ENCODE measurements at places on chromosomes 4 and X.

DNA sequence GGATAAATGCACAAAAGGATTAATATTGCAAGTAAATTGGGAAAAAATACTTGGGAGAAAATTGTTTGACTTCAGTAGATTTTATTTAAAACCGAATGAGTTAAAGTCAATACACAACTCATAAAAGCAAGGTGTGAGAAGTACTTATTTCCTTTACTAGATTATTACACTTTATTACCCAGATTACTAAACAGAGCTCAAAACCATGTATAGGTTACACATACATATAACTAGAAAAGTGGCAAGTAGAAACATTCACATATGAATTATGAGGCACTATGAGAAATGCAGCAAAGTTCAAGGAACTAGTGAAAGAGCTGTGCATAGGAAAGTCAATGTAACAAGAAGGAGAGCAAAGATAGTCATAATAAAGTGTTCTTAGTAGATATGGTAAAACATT is 113.0 kb downstream of the CXXC4 start:
- no peak for DNase-seq

DNA sequence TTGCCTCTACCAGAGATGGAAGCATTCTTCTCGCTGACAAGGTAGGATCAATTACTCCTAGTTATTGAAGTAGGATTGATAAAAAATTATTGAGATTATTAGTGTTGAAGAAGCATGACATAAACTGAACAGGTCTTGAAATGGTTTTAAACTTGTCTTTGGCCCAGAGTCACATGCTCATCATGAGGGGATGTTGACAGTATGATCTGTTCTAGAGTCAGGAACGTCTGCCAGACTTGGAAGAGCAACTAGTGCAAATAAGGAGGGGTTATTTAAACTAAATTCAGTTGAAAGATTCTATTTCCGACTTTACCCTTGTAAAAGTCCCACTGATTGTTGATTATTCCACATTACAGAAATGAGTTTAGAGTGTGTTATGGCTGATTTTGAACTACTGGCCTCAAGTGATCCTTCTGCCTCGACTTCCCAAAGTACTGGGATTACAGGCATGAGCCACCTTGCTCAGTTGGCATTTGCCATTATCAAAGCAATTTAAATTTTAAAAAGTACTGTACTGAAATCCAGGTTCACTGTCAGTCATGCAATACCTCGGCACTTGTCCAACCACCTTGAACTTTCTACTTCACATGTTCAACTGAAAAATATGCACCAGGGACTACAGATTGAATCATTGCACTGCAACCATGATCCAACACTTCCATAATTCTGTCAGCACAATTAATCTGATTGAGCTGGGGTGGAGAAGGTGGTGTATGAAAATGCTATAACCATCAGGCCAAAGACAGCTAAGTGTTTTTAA is 19.7 kb downstream of the FABP2 start:
- no peak for DNase-seq

GRCh38 chrX:106481341-106481740 is 130.4 kb upstream of the RADX start:
- DNase-seq: no peak

GRCh38 chr4:81220271-81220670 is 5.2 kb upstream of the PRKG2 start:
- no peak for DNase-seq

DNA sequence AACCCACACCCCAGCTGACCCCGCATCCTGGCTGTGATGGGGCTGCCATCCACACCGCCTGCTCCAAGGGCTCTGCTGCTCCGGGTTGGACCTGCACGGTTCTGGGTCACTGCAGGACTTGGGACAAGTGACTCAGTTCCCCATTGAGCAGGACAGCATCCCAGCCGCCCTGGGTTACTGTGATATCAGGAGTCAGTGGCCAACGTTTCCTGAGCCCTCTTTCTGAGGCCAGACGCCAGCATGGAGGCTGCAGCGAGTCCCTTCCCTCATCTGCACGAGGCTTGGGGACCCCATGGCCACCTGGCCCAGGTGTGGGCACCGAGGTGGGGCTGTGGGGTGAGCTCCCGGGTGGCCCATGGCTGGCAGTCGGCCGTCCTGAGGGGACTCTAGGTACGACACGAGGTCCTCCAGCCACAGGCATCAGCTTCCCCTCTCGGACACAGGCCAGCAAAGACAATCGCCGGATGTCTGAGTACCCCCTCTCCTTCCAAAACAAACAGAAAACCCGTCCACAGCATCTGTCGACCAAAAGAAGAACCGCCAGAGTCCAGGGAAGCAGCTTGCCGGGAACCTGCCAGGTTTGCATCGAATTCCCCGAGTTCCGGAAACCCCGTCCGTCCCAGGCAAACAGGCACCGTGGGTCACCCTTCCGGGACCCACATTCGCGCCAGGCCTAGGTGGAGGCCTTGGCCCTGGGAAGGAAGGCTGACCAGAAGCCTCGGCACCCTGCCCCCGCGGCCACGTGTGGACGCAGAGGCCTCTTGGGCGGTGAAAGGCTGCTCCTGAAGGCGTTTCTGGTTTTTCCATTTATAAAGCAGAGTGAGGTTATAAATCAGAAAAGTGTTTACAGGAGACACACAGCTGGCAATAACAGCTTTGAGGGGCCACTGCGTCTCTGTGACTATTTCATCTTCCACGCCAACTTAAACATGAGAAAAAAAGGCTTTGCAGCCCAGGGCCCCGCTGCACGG is 136.0 kb downstream of the FAM53A start:
- no peak for DNase-seq

DNA sequence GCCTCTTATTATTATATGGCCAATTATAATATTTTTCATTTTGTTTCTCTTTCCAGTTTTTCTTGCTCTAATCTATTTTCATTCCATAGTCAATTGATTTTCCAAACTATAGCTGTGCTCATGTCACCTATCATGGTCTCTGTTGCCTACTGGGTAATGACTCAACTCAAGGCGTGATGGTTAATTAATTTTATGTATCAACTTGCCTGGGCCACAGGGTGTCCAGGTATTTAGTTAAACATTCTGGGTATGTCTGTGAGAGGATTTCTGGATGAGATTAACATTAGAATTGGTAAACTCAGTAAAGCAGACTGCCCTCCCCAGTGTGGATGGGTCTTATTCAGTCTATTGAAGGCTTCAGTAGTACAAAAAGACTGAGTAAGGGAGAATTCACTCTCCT is 9.9 kb downstream of the FHIP1A start:
- no peak for DNase-seq

DNA sequence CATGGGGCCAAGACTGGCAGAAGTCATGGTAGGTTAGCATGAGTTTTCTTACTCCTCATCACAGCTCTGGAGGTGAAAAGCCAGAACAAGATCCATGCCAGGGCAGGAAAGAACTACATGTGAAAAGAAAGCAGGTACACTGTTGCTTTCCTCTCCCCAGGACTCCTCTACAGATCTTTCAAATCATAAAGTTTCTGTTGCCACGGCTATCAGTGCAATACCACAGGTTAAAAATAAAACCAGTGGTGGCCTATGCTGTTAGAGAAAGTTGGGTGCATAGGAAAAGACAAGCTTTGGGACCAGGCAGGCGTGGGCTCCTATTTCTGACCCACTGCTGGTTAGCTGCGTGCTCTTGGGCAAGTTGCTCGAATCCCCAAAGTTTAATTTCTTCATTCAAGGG is 81.4 kb downstream of the SH3RF1 start:
- DNase-seq: no peak

- no peak for DNase-seq
Measured at GRCh38 chrX:45952030-45952429, 593.2 kb downstream of the ZNF674 start.

DNA sequence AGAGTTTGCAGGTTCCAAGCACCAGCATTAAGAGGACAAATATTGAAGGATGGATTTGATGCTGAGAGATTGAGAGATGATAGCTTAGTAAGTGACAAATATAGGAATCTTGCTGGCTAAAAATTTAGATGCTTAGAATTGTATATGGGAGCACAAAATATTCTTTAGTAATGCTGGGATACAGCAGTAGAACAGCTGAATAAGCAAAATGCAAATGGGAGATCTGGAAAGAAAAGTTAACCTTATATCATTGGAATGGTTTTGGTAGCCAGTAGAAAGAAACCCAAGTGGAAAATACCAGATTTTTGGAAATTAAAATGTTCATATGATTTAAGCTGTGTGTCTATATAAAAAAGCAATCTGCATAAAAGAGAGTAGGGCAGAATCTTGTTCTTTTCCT is 308.6 kb upstream of the CPEB2 start:
- no peak for DNase-seq

DNA sequence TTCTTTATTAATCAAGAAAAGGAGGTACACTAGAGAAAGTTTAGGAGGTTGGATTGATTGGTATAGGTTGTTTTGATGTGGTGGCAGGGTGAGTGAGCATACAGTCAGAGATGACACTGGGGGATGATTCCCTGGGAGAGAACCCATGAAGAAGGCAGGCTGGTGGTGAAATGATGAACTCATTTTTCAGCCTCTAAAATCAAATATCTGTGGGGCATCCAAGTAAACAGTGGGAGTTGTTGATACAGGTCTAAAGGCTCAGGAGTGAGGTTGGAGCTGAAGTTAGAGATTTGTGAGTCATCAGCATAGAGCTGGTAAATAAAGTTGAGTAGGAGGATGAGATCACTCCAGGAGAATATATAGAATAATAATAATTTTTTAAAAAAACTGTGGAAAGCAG is 10.0 kb upstream of the AP1S2 start:
- DNase-seq: no peak

GRCh38 chrX:71056867-71057266 is 11.3 kb downstream of the SNX12 start:
- no peak for DNase-seq

DNA sequence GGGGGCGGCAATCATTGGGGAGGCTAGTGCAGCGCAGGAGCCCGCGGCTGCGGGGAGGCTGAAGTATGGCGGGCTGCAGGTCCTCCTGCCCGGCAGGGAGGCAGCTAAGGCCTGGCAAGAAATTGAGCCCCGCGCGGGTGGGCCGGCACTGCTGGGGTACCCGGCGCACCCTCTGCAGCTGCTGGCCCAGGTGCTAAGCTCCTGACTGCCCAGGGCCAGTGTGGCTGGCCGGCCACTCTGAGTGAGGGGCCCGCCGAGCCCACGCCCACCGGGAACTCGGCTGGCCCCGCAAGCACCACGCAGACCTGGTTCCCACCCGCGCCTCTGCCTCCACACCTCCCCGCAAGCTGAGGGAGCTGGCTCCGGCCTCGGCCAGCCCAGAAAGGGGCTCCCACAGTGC is 94.9 kb downstream of the SLC39A8 start:
- DNase-seq: no peak

- no peak for DNase-seq
Measured at GRCh38 chrX:7134981-7135380, 12.5 kb upstream of the STS start.

GRCh38 chr4:138087066-138087719 is 155.0 kb downstream of the SLC7A11 start:
- no peak for DNase-seq

DNA sequence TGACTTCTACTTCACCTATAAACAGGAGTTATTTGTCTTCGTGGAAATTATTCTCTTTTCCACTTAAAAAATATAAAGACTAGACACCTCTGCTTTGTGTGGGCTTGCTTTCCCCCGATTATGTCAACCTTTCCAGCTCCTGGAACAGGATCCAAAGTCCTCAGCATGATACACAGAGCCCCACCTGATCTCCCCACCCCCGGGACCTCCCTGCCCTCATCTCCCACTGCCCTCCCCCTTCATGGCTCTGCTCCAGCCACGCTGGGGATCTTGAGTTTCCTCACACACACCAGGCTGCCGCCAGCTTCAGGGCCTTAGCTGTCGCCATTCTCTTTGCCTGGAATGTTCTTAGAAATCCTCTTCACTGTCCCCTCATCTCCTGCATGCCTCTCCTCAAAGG is 55.3 kb downstream of the MBNL3 start:
- no peak for DNase-seq

GRCh38 chr4:38469410-38469809 is 194.6 kb upstream of the KLF3 start:
- no peak for DNase-seq

- DNase-seq: no peak
Measured at GRCh38 chr4:158523990-158524535, 2.4 kb downstream of the RXFP1 start.

DNA sequence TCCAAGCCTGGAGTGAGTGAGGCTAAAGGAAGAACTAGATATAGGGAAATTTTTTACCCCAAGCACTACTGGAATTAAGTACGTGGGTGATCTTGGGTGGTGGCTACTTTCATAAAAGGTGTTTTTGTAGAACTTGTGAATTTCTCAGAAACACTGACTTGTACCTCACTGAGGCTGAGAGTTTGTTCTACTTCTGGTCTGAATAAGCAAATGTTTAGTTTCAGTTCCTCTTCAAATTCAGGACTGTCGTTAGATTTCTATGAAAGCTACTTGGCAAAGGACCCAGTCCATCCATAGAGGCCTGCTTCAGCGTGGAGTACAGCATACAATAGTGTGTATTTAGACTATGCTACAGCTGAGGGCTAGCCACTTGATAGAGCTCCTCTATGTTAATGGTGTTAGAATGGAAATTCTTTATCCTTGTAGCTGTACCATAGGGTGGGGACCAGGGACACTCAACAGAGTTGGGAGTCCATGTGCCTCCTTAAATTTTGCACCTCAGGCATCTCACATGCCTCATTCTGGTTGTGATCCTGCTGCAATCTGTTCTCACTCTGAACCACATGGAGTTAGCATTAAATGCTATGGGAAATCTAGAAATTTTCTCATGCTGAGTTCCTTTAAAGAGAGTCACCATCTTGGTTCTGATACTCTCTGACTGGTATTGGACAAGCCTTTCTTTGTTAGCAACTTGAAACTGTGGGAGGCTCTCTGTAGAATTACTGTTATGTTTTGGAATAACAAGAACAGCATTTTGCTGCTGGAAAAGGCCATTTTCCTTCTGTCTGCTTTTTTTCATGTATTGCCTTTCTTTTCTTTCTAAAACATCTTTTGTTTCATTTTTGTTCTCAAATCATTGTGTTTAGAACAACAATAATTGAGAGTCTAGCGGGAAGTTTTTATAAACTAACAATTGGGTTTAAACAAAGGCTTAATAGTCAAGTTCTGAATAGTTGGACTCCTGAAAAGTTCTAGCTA is 86.8 kb downstream of the PDGFRA start:
- no peak for DNase-seq

GRCh38 chr4:98584265-98584664 is 74.1 kb downstream of the TSPAN5 start:
- no peak for DNase-seq

- DNase-seq: no peak
Measured at GRCh38 chrX:54920610-54921426, at the start of gene TRO. TSS of gene TRO (plus strand) at chrX:54920824. CDS start at chrX:54922247, 1,423 bp downstream.

DNA sequence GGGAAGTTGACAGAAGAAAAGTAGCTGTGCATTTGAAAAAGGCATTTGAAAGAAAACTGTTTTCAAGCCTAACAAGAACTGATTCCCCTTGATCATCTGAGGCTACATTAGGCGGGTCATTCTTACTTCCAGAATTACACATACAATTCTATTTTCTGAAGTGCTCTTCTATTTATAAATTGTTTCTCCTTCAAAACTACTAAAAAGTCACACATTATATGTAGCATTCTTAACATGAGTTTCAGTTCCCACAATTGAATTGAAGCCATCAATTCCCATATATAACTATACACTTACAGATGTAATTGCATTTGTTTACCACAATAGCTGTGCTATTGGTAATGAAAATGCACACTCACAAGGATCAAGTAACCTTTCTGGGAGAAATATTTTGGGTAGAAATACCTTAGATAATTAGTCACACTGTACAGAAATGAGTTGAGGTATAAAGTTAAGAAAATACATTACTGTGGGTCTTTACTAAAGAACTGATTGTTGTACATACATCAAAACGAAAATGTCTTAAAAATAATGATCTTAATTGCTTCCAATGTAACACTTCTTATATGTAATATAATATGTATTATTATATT is 1688.0 kb upstream of the AGA start:
- DNase-seq: no peak

- DNase-seq: no peak
Measured at GRCh38 chrX:106742193-106742592, 15.7 kb downstream of the RNF128 start.

- DNase-seq: peak; percentile 68
Measured at GRCh38 chr4:11471618-11472017, 42.9 kb upstream of the HS3ST1 start.
